Iris pigment epithelial cell (primary cell): ENCODE measurements at places on chromosomes 6 and 20.
A peak's percentile ranks its signal among the peaks of the same experiment; 100 is the strongest.

GRCh38 chr20:32577657-32578056 lies 7.5 kb downstream of the NOL4L start:
- peak; percentile 18 for DNase-seq

DNA sequence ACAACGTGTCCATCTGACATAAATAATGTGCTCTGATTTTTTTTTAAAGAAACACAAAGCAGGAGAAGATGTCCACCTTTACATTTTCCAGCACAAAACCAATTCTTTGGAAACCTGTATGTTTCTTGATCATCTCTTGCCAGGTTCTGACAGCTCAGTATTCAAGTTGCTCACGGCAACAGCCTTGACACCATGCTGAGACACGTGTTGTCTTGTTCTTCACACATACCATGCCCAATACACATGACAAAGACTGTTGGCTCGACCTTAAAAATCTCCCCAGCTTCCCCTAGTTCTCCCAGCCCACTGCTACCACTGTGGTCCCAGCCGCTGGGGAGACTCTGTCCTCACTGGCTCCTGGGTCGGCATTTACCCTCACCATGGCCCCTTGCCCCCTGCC lies 518.9 kb downstream of the PREX1 start:
- no peak for DNase-seq

GRCh38 chr6:114169763-114170162 lies 173.1 kb downstream of the HS3ST5 start:
- DNase-seq: no peak

- peak; percentile 76 for DNase-seq
These were observed 83.0 kb downstream of the PHF20 start for GRCh38 chr20:35854713-35855348.

GRCh38 chr20:47851774-47852173 lies 66.5 kb upstream of the SULF2 start:
- no peak for DNase-seq

DNA sequence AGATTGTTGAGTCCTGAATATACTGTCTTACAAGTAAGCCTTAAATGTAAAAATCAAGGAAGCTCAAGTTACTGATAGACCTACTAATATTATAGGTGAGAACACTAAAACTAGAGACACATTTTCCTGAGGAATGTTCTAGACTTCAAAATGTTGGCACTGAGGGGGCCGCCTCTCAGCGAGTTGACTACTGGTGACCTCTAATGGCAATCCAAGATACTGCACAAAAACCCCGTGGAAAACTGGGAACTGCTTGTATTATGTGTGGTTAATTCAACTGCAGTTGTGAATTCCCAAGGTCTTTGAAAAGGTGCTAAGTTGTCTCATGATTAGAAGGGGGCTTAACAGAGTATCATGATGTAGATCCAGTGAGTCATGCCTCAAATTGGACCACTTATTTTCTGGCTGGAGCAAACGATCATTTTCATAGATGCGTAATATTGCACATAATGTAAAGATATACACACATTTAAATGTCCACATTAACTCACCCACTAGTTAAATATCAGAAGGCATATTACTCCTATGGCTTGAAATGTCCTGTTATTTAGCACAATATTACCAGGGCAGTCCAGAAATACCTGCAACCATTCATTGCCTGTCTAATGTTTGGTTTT lies 336.2 kb downstream of the FOXA2 start:
- peak; percentile 1 for DNase-seq

GRCh38 chr6:29679962-29680361 lies 990 bp downstream of the ZFP57 start:
- DNase-seq: no peak

- DNase-seq: peak; percentile 15
These were observed 89.3 kb downstream of the L3MBTL3 start for GRCh38 chr6:130107710-130108109.

DNA sequence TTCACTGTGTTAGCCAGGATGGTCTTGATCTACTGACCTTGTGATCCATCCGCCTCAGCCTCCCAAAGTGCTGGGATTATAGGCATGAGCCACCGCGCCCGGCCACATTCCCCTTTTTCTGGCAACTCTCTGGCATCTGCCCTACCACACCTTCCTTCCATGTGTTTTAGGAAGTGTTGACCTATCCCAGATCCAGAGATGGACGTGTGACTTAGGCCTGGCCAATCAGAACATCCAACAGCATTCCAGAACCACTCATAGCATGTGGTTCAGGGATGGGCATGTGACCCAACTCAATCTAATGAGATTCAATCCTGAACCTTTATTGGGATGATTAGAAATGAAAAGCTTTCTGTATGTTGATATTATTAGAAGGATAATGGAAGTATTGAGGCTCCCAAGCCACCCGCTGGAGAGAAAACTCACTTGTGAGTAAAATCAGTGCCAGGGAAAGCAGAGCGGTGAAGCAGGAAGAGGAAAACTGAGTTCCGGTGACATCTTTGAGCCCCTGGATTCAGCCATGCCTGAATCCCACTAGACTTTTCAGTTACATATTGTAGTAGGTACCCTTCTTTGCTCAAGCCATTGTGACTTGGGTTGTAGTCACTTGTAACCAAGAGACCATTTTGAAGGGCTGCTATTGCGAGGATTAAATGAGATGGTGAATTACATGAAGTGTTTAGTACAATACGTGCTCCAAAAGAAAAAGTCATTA lies 42.8 kb upstream of the ARFGEF2 start:
- DNase-seq: no peak

GRCh38 chr6:56416247-56416646 lies 168.9 kb upstream of the COL21A1 start:
- DNase-seq: no peak

DNA sequence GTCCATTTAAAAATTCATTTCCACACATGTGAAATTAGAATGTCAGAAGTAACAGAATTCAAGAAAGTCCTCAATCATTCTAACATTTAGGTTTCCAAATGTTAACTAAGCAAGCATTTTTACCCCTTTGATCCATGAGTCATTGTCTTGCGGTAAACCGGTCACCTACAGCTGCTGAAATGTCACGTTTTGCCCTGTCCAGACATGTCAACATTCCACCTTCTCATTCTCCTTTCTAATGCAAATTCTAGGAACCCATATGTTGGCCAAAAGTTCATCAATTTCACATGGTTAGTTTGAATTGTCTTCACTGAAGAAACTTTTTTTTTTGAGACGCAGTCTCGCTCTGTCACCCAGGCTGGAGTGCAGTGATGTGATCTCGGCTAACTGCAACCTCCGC lies 117.2 kb downstream of the IPCEF1 start:
- DNase-seq: no peak

GRCh38 chr6:130364224-130364780 lies 1.5 kb upstream of the TMEM200A start:
- no peak for DNase-seq

- peak; percentile 67 for DNase-seq
These were observed 98.7 kb downstream of the SHLD1 start for GRCh38 chr20:5848711-5849505.

DNA sequence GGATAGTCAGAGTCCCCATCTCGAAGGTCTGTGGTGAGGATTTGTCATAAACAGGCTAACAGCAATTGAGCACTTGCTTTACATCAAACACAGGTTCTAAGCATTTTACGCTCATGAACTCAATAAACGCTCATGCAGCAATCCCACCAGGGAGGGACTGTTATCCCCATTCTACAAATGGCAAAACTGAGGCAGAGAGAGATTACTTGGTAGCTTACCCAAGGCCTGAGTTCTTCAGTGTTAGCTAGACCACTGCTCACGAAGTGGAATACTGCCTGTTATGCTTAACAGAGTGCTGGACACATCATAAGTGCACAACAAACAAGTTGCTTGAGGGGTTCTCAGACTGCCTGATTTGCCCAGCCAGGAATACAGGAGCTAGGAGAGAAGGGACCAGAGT lies 23.7 kb upstream of the TCP11 start:
- no peak for DNase-seq

GRCh38 chr6:166507809-166508564 lies 78.5 kb downstream of the RAMACL start:
- no peak for DNase-seq

DNA sequence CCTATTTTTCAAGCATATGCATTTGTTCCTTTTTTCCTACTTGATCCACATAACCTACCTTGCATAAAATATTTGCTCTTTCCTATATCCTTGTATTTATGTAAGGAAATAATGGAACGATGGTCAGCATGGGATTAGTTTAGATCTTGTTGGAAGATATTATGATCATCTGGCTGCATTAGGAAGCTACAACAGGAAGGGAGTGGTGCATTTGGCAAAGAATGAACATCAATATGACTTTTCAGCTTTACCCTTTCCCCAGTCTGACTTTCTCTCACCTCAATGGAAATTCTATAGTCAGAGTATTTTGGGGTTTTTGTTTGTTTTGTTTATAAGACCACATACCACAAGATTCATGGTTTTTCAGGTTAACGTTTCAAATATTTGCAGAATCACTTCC lies 66.0 kb downstream of the HS3ST5 start:
- DNase-seq: no peak
